ENCODE measurements at places on chromosomes 7 and 10.
A peak's percentile ranks its signal among the peaks of the same experiment; 100 is the strongest.

DNA sequence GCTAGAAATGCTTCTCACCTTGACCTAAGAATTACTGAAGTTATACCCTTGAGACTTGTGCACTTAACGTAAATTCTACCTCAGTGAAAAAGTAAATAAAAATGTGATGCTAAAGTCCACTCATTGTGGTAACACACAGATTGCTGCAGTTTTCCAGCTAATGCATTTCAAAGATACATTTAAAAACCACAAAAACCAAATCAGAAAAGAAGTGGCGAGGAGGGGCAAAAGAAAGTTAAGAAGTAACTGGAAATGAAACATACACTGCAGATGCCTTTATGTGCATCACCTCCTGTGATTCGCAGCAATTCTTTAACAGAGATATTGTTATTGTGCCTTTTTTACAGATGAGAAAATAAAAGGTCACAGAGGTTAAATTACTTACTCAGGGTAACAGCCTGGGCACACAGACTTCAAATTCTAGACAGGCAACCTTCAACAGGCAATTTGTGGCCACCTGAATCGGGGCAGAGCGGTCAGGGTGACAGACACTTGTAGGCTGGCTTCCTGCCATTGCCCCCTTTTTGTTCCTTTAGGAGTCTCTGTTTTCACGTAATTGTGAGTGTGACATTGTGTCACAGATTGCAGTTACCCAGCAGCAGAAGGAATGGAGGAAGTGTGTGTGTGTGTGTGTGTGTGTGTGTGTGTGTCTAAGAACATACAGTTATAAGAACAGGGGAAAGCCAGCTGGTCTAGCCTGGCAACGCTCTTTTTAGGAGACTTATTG lies 1.9 kb downstream of the WIPF3 start:
- DNase-seq, result no peak

GRCh38 chr10:118141471-118141870 lies 94.7 kb upstream of the RAB11FIP2 start:
- no peak for DNase-seq

DNA sequence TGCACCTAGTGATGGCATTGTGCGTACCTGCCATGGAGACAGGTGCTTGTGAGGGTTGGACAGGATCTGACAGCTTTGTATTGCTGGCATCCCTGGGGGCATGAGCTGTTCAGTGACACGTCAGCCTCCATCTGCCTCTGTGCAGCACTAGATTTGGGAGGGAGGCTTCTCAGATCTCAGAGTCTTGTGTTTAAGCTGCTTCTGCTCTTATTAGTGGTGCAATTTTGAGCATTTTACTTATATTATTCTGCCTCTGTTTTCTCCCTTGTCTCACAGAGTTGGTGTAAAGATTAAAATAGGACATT lies 5.1 kb downstream of the ARHGAP22 start:
- DNase-seq, result no peak

DNA sequence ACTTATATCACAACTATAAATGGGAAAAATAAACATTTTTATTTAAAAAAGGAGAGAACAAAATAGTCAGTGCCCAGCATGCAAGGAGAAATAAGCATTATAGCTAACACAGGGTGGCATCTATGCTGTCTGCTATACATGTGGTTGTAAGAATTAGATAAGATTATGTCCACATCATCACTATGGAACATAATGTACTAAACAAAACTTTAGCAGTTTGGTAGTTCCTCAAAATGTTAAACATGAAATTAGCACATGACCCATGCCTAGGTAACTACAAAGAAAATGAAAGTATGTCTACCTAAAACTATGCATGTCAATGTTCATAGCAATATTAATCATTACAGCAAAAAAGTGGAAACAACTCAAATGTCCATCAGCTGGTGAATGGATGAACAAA lies 28.7 kb upstream of the RUFY2 start:
- no peak for DNase-seq

- no peak for DNase-seq
Measured at GRCh38 chr7:117942780-117943179, 69.5 kb upstream of the CTTNBP2 start.

DNA sequence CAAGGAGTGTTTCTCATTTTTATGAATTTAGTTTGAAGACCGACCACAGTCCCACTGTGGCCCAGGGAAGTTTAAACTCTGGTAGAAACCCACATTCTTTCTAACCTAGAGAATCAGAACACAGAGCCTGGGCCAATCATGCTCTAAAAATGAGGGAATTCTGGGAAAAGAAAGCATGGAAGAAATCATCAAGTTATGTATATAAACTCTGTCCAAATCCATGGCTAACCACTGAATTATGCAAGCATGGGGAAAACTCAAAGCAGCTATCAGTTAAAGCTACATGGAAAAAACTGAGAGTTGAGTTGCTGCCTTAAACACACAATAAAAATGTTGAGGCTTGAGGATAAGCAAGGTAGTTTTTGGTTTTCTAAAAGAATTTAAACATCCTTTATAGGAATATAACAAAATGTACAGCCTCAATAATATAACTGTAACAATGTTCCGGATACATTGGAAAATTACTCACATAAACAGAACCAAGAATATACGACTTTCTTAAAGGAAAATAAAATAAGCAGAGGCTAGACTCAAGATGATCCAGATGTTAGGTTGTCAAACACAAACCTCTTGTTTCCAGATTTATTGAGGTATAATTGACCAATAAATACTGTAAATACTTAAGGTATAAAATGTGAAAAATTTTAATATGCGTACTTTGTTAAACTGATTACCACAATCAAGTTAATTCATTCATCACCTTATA lies 311.2 kb upstream of the GNAI1 start:
- no peak for DNase-seq

DNA sequence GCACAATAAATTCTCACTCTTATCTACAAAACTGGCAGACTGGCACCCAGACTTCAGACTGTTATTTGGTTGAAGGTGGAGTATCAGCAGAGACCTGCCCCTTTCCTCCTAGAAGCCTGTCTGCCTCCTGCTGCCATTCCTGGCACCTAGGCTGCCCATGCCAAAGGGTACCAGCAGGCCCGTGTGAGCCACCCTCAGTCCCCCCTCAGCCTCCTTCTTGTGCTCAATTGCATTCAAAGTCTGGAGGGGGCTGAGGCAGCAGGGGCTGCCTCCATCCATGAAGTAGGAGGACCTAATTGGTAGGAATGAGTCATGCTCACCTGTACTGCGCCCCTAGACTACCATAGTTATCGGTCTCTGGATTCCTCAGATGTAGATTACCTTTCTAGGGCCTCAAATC lies 440.9 kb upstream of the GRM3 start:
- DNase-seq, result no peak

- peak; percentile 22 for DNase-seq
Measured at GRCh38 chr7:134737566-134738345, 41.7 kb upstream of the CALD1 start.

DNA sequence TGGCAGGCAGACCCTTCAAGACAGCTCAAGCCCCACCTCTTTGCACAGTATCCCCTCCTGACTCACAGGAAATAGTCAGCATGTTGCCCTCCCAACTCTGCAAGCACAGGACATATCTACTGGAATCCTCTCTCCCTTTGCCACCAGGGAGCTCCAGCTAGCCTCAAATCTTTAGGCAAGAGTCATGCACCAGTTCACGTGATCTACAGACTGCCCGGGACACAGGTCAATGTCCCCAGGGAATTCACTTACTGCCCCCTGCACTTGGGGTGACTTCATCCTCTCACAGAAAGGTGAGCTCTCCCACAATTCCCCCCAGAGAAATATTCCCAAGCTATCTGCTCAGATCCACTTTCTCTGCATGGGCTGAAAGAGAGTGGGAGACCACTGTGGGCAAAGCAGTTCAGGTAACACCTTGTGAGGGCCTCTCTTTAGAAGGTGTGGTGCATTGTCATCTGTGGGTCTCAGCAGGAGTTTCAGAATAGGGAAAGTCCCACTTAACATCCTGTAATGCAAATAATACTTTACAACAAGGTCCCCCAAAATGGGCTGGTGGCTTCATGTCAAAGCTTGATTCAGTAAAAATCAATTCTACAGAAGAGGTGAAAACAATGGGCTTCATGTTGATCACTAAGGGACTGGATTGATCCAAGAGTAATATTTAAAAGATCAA lies 129.9 kb downstream of the NOC3L start:
- no peak for DNase-seq

DNA sequence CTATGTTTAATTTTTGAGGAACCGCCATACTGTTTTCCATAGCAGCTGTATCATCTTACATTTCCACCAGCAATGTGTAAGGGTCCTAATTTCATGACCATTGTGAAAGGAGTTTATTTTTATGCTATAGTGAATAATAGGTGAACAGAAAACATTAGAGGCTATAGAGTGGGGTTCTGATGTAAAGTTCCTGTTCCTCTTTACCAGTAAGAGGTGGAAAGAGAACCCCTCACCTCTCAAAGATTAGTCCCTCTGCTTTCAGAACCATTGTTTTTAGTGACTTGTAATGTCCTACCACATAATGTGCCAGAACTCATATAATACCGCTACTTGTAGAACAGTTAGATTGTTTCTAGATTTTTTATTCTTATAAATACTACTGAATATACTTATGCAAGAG lies 34.2 kb downstream of the SUFU start:
- no peak for DNase-seq

GRCh38 chr7:36286226-36286625 lies 103.4 kb upstream of the ANLN start:
- DNase-seq, result peak; percentile 31

DNA sequence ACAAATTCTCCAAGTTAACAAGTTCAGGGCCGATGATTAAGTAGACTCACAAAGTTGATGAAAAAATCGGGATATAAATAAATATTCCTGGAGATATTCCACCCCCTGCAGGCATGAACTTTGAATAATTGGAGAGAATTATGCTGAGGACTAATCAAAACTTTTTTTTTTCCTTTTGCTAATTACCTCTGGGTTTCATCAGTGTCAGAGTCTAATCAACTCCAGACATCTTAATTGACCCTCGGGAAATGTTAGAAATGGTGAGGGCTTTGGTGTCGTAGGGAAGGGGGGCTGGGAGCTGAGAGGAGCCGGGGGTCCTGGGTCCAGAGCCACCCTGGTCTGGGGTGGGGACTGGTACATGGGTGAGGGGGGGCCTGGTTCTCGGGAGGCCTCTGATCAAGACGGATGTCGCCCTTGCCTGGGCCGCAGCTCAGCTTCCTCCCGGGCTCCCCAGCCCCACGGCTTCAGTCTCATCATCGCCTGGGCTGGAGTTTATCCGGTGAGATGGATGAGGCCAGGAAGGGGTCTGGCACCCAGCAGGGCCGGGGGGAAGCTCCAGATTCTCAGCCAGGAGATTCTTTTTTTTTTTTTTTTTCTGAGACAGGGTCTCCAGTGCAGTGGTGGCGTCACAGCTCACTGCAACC lies 30.4 kb upstream of the ELFN1 start:
- DNase-seq, result no peak

- DNase-seq, result no peak
Measured at GRCh38 chr7:134141868-134142264, 14.7 kb downstream of the LRGUK start.

DNA sequence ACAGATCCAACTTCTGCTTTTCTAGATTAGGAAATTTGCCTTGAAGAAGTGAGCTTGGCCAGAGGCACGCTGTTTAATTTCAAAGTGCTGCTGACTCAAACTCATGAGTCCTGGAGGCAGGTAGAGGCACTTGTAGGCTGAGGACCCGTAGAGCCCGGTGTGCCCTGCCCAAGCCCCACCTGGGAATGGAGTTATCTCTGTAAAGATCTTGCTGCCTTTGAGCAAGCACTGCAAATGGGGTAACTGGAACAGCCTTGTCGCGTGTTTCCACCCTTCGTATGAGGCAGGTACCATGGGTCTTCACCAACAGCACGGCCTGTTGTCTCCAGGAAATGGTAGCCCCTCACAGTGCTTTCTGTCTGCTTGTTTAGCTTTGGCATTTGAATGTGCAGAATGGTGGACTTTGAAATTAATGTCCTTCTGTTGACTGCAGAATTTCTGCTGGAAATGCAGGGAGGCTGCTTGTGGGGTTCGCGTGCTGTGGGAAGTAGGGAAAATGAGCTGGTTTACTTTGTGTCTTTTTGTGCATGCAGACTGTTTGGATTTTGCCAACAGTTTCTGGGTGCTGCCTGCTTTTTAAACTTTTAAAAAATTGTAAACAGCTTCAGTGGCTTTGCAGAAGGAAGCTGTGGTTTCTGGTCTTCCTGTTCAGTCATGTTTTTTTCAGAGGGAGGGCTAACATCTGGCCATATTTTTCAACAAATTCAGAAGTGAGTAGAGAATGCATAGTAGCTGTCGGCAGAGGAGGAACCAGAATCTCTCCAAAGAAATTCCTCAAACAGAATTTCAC lies 27.2 kb downstream of the CCM2 start:
- DNase-seq, result peak; percentile 28

DNA sequence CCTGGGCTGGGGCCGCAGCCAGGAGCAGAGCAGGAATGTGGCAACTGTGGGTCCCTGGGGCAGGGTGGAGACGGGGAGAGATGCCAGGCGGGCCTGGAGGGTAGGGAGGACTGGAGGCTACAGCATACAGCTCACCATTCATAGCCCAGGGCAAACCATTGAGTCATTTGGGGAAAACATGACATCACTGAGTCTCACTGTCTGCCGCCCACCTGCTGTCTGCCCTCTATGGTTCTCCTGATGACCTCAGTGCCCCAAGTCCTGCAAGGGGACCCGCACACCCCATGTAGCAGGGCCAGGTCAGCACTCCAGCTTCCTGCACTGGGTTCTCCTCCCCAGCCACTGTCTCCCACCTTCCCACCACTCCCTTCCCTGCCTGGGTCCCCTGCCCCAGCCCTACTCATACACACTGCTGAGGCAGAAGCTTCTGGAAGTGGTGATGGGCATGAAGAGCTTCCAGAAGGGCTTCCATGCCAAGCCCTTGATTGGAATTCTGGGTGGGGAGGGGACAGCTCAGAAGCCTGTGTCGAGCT lies 10.4 kb downstream of the CHST3 start:
- DNase-seq, result peak; percentile 56

- no peak for DNase-seq
Measured at GRCh38 chr10:69418052-69418752, 1.5 kb upstream of the TACR2 start.

- DNase-seq, result no peak
Measured at GRCh38 chr7:130649004-130649790, 19.4 kb downstream of the COPG2 start.

DNA sequence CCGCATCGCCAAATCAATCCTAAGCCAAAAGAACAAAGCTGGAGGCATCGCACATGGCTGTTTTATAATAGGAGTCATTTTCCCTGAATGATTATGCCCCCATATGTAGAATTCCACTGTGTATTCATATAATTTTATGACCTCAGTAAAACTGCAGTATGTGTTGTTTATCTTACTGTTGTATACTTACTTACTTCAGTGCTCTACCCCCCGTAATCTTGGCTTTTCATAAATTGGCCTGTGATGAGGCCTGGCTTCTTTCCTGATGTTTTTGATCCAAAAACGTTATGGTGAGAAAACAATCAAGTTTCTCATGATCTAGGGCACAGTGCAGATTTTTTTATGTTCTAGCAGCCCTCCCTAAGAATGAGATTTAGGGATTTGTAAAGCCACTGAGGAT lies 306.4 kb upstream of the FZD1 start:
- DNase-seq, result no peak

DNA sequence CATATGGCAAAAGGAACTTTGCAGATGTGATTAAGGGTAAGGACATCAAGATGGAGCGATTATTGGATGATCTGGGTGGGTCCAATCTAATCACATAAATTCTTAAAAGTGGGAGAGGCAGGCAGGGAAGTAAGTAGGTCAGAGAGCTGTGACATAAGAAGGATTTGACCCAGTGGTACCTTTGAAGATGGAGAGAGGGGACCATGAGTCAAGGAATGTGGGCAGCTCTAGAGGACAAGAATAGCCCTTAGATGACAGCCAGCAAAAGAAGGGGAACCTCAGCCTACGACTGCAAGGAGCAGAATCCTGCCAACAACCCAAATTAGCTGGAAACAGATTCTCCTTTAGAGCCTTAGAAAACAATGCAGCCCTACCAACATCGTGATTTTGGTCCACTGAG lies 34.5 kb downstream of the LAMB1 start:
- no peak for DNase-seq

All from activated CD4-positive, alpha-beta T cell treated with anti-CD3 and anti-CD28 coated beads, Interleukin-2, amount 50 U/mL, for 48 hours (primary cell).